ENCODE measurements at places on chromosomes 11 and 22.

- no peak for DNase-seq
Observed at GRCh38 chr11:122670131-122670530, 14.6 kb downstream of the UBASH3B start.

GRCh38 chr11:66969584-66970225, 5.4 kb upstream of the C11orf86 start:
- no peak for DNase-seq

DNA sequence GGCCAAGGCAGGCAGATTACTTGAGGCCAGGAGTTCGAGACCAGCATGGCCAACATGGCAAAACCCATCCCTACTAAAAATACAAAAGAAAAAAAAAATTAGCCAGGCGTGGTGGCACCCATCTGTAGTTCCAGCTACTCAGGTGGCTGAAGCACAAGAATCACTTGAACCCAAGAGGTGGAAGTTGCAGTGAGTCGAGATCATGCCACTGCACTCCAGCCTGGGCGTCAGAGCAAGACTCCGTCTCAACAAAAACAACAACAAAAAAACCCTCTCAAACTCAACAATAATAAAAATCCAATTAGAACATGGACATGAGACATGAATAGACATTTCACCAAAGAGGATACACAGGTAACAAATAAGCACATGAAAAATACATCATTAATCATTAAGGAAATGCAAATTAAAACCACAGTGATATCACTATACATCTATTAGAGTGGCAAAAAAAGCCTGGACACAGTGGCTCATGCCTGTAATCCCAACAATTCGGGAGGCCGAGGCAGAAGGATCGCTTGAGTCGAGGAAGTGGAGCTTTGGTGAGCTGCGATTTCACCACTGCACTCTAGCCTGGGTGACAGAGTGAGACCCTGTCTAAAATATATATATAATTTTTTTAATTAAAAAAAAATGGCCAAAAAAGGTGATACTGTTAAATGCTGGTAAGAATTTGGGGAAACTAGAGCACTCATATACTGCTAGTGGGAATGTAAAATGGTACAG, 12.7 kb upstream of the SEPTIN5 start:
- no peak for DNase-seq

GRCh38 chr22:49208004-49208402, 619.7 kb downstream of the BRD1 start:
- no peak for DNase-seq

DNA sequence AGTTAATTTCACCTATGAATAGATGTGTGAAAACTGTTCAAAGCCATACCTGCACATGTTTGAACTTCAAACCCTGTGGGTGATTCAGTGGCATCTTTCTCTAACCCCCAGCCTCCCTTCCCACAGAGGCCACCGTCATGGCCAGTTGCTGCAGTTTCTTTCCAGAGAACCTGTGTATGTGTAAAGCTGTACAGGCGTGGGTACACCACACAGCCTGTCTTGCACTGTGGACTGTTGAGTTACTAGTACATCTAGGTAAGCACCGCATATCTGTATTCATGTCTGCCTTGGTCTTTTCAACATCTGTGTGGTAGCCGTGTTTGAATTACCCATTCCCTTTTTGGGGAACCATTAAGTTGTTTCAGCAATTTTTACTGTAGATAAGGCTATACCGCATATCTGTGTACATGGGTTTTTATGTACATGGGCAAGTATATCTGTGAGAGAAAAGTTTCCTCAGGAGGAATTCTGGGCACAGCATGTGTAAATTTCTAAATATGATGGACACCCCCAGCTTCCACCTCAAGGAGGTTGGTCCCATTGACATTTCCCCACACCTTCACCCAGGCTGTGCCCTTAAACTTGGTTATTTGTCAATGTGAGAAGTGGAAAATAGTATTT, 13.9 kb downstream of the NEAT1 start:
- DNase-seq: peak; percentile 37

DNA sequence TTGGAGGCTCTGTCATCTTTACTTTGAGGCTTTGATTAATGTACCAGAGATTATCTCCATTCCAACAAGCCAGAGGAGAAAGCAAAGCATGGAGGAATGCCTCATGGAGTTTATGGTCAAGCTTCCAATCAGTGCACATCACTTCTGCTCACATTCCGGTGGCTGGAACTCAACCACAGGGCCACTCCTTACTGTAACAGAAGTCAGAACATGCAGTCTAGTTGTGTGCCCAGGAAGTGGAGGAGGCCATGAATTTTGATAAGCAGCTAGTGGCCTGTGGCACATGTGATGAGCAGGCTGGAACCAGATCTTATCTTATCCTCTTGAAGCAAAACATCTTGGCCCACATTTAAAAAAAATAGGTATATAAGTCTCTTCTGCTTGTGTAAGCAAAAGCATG, 258.9 kb upstream of the ARHGAP20 start:
- no peak for DNase-seq

DNA sequence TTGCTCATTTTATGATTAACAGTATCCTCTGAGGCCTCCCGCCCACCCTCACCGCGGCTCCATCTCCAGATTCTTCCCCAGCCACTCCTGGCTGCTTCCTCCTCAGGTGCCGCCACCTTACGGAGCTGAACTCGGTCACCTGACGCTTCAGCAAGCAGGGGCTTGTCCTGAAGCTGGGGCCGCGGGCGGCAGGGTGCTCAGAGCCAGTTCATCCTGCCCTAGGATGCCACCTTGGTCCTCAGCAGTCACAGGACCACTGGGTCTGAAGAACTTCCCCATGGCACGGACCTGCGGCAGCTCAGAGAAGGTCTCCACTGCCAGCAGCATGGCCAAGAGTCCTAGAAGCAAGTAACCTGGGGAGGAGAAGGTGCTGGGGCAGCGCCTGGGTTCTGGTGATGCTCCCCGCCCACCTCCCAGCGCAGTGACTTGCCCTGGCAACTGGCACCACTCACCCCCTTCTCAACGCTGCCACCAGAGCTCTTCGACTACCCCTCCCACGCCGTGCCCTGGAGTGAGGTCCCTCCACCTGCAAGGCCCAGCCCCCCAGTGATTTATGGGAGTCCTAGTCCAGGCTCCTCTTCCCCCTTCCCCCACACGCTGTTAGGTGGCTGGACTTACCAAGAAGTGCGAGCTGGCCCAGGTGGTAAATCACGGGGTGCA, 2.6 kb downstream of the KCNK7 start:
- no peak for DNase-seq

DNA sequence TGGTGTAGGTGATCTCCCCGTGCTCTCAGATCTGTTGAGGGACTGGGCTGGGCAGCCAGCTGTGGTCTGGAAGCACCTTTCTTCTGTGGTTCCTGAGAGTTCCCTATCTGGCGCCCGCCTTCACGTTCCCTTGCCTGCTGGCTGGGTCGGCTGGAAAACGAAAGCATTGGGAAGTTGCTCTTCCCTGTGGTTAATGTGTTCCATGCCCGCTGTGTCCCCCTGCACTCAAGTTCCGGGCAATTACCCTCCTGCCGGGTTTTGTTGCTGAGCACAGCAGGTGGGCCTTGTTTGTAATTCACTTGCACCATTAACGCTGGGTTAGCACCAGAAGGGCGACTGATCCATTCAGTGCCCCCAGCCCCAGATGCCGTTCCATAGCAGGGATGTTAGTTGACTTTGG, 134.1 kb downstream of the GRIK4 start:
- DNase-seq: no peak

DNA sequence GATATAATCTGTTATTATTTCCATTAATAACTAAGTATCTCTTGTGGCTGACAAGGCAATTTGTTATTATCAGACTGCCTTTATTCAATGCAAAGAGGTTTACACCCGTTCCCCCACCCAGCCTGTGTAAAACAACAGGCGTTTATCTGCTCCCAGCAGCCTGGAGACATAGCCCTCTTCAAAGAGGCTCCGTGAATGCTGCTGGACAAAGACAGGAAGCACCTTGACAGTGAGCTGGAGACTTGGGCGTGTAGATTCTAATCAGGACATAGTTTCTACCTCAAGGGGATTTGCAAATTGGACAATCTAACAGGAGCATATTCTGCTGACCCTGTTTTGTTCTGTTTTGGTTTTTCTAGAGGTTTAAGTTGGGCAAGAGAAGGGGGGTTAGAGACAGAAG, 733.0 kb upstream of the KIRREL3 start:
- peak; percentile 61 for DNase-seq

- DNase-seq: no peak
Observed at GRCh38 chr11:32045456-32045855, 45.4 kb upstream of the RCN1 start.

DNA sequence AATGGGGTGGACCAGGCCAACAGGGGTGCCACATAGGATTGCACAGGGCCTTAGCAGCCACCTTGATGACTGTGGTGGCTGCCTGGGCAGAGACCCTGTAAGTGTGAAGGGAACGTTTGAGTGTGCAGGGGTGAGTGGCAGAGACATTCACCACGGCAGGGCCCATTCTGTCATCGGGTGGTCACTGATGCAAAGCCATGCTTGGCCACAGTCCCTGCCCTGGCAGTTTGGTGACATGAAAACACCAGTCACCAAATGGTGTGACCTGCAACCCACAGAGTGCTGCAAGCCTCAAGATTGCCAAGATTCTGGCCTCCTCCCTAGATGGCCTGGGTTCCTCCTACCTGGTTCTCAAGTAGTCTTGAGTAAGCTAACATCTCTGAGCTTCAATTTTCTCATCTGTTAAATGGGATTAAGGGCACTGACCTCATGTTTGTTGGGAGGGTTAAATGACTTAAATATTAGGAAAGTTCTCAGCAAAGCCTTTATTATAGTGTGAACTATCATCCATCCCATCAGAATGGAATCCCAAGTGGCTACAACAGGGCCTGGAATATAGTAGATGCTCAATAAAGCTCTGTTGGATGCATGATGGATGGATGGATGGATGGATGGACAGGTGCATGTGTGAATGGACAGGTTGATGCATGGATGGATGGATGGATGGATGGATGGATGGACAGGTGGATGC, 53.0 kb downstream of the MACROD1 start:
- DNase-seq: no peak

DNA sequence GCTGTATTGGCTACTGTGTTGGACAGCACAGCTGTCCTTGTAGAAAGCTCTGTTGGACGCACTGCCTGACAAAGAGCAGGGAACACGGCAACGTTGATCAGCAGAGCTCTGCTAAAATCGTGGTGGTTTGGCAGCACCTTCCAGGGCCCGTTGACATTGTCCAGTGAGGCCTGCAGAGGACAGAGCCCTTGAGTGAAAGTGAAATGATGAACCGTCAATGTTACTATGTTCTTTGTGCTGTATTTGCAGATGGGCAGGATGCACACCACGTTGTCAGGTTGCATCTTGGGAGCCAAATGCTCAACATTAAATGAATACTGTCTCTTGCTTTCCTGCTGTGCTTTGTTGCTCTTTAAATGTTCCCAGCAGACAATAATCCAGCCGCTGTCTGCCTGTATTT, 69.7 kb downstream of the NELL1 start:
- DNase-seq: no peak

- DNase-seq: no peak
Observed at GRCh38 chr11:121814296-121814695, 301.7 kb downstream of the BLID start.

DNA sequence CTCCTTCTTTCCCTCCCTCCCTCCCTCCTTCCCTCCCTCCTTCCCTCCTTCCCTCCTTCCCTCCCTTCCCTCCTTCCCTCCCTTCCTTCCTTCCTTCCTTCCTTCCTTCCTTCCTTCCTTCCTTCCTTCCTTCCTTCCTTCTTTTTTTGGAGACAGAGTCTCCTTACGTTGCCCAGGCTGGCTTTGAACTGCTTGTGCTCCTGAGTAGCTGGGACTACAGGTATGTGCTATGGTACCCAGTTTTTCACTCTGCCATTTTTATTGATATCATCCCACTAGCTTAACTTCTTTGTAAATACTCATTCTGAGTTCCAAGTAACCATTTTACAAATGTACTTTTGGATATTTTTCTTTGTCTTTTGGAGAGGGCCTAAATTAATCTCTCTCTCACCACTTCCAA, 336.8 kb upstream of the DDI1 start:
- no peak for DNase-seq

DNA sequence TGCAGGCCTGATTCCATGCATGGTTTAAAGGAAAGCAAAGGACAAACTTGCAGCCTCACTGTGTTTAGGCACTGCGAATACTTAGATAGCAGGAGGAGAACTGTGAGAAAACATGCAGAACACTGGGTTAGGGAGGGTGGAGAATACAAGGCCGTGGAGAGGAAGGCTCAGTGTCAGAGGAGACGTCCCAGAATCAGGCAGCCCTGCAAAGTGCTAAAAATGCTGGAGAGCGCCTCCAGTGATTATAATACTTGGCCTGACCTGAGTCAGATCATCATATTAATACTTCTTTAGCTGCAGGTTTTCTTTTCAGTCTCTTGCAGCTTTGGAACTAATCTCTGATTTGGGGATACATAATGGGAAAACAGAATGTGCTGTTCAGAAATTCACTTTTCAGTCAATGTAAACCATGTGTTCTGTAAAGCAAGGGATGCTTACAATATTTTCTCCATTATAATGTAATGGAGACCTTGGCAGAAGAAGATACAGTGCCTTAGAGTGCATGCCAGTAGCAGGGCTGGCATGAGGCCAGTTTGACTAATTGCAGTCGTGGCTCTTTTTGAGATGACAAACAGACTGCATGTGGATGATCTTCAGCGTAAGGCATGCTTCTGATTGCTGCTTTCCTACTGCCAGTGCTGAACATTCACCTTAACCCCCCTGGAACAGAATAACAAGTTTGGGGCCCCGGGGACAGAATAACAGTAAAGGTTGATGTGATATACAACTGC, 16.8 kb downstream of the EXT2 start:
- DNase-seq: no peak

GRCh38 chr11:77799338-77799737, 21.2 kb downstream of the RSF1 start:
- no peak for DNase-seq

DNA sequence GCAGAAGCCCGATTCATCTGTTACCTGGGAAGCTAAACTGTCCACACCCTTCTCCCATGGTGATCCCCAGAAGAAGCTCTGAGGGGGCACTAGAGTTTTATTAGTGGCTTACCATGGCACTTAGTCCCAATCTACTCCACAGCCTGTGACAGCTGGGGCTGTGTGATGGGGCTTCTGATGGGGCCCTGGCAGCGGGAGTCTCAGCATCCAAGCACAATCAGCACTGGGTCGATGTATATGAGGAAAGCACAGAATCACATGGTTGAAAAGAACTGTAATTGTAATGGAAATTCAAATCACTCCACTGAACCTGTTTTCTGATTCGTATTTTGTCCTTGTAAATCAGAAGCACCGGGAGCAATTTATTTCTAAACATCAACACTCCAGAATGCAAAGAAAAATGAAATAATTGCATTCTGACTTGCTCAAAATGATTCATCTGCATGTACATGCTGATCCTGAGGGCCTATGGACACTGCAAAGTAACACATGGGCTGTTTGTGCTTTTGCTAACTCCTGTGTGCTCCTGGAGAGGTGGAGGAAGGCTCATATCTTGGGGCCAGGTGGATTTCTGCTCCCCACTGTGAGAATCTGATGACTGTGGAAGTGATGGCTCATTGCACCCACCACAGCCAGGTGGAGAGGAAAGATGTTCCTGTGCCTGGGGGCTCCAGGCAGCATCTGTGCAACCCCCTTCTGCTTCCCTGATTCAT, 203.0 kb downstream of the KIRREL3 start:
- DNase-seq: no peak

- DNase-seq: no peak
Observed at GRCh38 chr11:28797536-28797935, 689.3 kb downstream of the METTL15 start.
